Stimulated activated CD4-positive, alpha-beta T cell treated with anti-CD3 and anti-CD28 coated beads, TNF-alpha, amount 100 ng/mL, for 48 hours (primary cell): ENCODE measurements at places on chromosomes 6 and 20.

DNA sequence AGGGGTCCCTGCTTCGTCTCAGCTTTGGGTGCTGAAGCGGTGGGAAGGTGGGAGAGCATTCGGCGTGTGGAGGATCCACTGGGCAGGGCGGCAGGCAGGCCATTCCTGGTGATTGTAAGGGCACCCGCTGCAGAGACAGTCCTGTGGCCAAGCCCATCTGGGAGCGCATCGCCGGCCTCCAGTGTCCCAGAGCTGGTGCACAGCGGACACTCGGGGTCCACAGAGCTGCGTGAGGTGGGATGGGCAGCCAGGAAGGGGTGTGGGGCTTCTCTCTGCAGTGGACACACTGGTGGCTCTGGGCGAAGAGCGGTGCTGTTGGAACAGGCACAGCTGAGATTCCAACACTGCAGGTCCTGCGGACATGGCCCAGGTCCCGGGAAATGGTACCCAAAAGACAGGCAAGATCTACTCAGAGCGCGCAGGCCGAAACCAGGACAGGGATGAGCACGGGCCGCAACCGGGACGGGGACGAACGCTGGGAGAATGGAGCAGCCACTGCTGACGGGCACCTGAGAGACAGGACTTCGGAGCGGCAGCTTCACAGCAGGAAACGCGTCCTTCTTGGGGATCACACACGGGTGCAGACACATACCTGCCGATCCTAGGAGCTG, 188.2 kb downstream of the ERMARD start:
- no peak for DNase-seq

GRCh38 chr6:106120006-106120405, 33.9 kb downstream of the PRDM1 start:
- no peak for DNase-seq

DNA sequence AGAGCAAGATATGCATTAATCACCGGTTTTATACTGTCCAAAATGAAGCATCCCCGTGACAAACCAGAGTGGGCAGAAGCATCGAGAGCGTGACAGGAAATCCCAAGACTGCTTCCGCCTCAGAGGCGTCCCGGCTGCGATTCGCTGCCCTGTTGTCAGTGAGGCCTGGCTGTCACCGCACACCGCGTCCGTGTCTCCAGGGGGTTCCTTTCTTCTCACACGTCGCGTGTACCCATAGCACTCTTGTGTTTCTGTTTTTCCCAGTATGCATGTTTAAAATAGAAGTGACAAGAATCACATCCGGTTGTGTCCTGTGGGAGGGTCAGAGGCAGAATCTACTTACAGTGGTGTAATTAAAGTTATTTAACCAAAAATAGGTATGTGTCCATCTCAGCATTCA, 8.3 kb upstream of the ADRM1 start:
- no peak for DNase-seq

DNA sequence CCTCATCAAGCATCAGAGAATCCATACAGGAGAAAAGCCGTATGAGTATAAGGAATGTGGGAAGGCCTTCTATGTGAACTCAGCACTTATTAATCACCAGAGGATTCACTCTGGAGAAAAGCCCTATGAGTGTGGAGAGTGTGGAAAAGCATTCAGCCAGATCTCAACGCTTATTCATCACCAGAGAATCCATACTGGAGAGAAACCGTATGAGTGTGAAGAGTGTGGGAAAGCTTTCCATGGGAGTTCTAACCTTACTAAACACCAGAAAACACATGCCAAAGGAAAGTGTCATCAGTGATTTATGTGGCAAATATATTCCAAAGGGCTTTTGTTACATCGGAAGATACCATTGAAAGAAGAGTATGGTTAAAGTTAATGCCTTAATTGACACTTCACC, 25.4 kb downstream of the ZKSCAN8 start:
- DNase-seq = no peak

DNA sequence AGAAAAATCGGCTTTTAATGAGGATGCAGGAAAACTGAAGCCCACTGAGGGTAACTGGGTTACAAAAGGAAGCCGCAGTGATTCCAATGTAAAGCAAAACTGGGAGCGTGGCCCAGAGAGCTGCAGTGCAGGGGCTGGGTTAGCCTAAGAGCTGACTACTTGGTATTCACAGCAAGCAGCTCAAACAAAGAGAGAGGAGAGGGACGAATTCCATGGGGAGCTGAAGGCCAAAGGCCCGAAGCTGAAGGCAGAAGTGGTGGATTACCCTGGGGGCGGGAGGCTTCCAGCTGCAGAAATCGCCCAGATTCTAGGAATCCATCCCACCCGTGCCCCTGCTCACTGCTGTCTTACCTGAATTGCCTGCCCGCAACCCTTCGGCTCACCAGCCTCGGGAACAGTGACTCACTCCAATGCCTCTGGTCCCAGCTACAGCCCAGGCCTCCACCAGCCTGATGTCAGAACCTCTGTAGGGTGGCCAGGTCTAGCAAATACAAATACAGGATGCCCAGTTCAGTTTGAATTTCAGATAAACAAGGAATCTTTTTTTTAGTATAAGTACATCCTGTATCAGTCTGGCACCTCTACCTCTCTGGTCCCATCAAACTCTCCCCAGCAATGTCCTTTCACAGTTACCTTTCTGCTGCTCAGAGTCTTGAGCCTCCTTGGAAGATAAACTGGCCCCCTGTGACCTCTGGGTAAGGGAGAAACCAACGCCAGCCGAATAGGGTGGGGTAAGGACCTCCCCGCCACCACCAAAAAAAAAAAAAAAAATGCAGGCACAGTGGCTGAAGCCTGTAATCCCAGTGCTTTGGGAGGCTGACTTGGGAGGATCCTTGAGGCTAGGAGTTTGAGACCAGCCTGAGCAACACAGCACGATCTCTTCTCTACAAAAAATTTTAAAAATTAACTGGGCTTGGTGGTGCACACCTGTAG, 14.6 kb upstream of the ZMYND8 start:
- DNase-seq = no peak

DNA sequence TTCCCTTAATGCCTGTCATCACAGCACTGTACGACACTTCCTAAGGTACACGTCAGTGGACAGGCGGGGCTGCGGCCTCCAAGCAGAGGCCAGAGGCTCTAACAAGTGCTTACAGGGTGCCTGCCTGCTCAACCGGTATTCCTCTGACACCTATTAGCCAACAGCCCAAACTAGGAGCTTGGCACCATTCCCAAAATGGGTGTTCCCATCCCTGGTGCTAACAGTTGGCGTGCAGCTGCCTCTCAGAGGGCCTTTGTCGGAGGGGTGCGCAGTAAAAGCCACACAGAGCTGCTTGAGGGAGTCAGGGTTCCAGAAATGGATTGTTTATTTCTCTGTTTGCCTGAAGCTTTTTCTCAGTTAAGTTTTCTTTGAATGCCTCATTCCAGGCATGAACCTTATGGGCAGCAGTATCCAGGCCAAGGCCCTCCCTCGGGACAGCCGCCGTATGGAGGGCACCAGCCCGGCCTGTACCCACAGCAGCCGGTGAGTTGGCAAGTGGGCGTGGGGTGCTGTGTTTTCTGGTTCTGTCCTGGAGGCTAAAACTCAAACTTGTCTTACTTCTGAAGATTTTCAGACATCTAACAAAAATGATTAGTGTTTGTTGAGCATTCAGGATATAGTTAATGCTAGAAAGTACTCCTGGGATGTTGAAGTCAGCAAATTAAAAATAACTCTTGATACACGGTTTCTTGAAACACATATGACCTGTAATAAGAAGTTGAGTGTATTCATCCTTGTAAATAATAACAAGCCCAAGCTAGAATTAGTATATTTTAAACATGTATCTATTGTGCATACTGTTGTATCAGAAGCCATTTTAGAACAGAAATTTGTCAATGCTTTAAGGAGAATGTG, 124.7 kb downstream of the TMEM242 start:
- no peak for DNase-seq

DNA sequence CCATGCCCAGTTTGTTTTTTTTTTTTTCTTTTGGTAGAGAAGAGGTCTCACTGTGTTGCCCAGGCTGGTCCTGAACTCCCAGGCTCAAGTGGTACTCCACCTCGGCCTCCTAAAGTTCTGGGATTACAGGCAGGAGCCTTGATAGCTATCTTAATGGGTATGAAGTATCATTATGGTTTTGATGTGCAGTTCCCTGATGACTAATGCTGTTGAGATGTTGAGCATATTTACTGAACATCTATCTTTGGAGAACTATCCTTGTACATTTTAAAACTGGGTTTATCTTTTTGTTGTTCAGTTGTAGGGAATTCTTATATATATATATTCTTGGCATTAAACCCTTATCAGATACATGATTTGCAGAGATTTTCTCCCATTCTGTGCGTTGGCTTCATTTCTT, 21.4 kb upstream of the MYL9 start:
- DNase-seq = no peak

- DNase-seq = peak; percentile 23
Observed at GRCh38 chr6:117906958-117907600, at the start of gene SLC35F1. Gene SLC35F1, plus strand, starts transcription at chr6:117907264.

DNA sequence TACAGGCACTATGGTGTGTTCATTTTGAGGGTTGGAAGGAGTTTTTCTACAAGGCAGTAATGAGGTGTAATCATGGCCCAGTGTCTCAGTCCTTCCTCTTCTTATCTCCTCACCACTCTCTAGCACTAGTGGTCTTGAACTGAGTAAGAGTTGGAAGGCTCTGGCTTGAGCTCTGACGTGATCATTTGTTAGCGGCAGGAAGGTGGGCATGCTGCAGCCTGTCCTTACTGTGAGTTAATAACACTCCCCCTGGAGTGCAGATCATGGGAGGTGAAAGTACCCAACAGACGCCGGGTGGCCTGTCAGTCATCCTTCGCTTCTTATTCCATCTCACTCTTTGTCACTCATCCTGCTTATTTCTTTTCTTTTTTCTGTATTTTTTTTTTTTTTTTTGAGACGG, 356.9 kb downstream of the CDKAL1 start:
- no peak for DNase-seq

DNA sequence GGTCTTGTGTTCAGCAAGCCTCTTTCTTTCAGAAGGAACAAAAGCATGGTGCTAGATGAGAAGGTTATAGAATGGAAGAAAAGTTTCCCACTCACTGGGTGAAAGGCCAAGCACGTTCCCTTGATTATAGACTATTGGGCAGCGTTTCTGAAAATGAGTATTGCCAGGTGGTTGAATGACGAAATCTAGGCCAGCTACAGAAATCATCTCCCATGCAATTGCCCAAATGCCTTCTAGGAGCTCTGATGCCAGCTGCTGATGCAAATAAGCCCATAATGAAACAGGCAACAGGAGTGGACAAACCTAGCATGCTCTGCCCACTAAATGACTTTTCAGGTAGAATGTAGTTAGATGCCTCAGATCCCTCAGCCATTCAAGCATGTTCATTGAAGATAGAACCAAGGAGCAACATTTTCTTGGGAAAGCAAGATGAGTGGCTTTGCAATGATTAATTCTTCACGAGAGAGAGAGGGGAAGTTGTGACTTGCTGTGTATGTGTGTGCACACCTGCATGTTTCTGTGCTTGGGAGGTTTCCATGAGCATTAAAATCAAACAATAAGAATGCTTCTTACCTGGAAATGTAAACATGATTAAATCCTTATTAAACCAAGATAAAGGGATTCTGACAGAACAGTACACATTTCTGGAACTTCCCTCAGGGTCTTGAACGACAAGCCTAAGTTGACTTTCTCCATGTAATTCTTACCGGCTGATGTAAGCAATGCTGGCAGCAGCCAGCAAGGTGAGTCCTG, 43.6 kb downstream of the ADTRP start:
- no peak for DNase-seq

GRCh38 chr6:53359843-53360092, 11.0 kb upstream of the ELOVL5 start:
- DNase-seq = no peak

- DNase-seq = no peak
Observed at GRCh38 chr20:55513954-55514353, 491.4 kb downstream of the CBLN4 start.

- no peak for DNase-seq
Observed at GRCh38 chr6:160238278-160238711, 20.3 kb downstream of the SLC22A2 start.

GRCh38 chr6:82588020-82588419, 224.4 kb downstream of the TPBG start:
- DNase-seq = no peak

DNA sequence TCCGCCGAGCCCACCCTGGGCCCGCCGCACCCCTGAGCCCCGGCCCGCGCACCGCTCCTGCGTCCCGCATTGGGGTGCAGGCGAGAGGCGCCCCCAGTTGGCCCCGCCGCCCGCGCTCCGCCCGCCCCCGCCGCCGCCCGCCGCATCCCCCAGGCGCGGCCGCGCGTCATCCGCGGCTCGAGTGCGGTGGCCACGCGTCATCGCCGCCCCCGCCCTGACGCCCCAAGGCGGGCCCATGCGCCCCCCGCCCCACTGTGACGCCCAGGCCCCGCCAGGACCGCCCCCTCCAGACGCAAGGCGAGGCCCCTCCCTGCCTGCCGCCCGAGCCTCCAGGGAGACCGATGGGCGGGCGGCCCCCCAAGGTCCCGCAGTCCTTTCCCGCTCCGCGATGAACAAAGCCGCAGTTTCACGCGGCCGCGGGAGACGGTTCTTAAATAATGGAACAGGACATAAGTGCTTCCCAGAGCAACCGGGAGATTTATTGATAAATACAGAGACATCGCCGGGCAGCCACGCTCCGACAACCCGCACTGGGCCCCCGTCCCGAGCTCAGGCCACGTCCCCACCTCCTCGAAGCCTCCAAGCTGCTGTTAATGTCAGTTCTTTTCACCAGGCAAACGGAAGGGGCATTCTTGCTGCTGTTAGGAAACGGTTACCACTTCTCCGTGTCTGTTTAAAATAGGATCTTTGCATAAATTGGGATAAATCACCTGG, at the start of gene ANKRD60:
TSS of gene ANKRD60 (minus strand) at position 170 of the 714 bp plus-strand sequence. CDS start at position 170, 0 bp downstream.
- DNase-seq = no peak

GRCh38 chr6:158830736-158831135, 11.6 kb upstream of the EZR start:
- no peak for DNase-seq

- no peak for DNase-seq
Observed at GRCh38 chr20:31691646-31692275, 30.9 kb downstream of the BCL2L1 start.

DNA sequence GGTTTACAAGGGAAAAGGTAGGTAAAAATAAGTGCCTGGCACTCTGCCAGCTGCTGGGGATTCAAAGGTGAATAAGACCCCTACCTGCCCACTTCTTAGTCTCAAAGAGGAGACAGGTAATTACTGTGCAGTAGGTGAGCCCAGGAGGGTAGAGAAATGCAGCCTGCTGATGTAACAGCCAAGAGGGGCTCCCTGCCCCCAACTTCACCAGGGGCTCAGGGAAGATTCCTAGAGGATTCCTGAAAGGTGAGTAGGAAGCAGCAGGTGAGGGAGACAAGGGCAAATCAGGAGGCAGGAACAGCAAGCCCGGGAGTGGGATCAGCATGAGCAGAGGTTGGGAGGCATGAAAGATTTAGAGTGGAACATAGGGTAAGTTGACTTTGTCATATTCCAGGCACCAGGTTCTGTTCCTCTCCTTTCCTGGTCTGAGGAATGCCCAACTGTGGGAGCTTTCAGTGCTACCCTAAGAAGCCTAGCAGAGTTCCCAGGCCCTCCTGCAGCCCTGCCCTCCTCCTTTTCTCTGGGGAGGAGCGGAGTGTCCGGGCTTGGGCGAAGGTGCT, 258.1 kb downstream of the LRFN2 start:
- DNase-seq = no peak

GRCh38 chr6:132567566-132567965, 2.6 kb upstream of the TAAR6 start:
- DNase-seq = no peak

DNA sequence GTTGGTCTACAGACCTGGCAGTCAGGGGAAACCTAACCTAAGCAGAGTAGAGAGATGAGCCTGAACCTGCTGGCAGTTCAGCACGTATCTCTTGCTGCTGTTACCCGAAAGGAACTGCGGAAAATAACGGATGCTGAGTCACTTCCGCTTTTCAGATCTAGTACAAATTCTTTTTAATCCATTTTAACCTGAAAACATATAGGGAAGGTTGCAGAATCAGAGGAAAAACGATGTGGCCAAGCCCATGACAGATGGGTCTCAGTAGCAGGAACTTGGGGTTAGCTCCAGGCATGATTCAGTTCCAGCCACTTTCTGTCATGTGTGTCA, 351.9 kb upstream of the PRND start:
- peak; percentile 46 for DNase-seq
